ENCODE measurements at places on chromosomes 1 and 21.

DNA sequence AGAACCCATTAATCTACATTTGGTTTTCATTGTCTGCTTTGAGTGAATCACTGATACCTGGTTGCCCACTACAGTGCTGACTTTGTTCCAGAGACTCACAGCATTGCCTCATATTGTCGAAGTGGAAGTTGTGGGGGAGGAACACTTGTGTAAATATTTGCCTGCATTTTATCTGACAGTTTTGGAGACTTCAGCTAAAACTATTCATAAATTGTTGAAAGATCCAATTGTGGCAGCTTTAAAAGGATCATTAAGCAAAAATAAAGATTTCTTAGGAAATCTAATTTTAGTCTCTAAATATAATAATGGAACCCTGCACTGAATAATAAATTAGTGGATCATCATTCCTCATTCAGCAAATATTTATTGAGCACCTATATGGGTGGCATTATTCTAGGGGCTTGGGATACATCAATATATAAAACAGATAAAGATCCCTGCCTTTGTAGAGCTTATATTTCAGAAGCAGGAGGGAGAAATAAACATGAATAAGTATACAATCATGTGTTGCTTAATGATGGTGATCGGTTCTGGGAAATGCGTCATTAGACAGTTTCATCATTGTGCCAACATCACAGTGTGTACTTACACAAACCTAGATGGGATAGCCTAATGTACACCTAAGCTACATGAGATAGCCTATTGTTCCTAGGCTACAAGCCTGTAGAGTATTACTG, 73.5 kb downstream of the OSBPL9 start:
- DNase-seq = no peak

DNA sequence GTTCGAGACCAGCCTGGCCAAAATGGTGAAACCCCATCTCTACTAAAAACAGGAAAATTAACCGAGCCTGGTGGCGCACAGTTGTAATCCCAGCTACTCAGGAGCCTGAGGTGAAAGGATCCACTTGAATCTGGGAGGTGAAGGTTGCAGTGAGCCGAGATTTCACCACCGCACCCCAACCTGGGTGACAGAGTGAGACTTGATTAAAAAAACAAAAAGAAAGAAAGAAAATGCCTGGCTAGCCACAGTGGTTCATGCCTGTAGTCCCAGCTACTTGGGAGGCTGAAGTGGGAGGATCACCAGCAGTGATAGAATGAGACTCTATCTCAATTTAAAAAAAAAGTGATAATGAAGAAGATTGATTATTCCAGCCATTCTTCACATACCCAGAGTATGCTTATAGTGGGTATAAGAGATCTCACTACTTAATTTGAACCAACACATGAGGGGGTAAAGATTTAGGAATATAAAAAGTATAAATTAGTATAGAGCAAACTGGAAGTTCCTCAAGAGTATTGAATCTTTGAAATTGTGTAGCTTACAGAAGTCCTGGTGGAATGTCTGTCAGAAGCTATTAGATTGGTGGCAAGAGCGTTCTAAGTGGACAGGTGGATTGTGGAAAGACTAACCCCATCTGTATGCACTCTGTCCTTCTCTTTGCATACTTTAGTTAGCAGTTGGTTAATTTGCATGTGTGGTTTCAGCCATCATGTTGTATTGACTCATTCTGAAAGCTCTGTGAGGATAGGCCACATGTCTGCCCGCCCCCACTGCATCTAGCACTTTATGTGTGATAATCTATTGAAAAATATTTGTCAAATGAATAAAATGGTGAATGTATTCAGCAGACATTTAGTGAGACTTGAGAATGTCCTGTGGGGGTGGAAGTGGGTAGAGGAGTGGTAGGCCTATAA, 25.0 kb downstream of the RLF start:
- peak; percentile 30 for DNase-seq

GRCh38 chr1:29672416-29673227, 436.3 kb downstream of the PTPRU start:
- DNase-seq = no peak

DNA sequence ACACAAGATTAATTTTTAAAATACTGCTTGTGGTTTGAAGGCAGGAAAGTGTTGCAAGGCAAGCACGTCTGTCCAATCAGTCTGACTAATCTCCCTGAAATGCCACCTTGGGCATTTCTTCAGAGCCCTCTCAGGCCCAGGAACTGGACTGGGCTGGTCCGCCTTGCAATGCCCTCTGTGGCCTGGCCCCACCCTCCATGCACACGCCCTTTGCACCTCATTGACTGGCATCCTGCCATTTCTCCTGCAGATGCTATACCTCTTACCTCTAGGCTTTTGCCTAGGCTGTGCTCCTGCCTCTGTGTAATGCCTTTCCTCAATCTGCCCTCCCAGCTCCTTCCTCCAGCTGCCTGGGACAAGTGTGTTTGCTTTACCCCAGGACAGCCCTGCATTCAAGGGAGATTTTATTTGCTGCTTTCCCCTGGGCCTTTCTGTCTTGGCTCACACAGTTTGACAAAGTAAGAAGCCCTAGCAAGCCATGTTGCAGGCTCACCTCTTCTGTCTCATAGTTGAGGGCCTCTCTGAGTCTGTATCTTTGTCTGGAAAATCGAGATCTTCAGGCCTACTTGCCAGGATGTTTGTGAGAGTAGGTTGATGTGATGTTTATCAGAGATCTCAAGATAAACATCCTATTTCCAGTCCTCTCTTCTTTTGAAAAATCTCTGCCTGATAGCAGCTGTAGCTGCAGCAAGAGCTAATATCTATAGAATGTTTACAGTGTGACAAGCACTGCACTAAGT, 149.2 kb upstream of the JUN start:
- DNase-seq = no peak

GRCh38 chr1:94090761-94091160, 30.2 kb downstream of the ABCA4 start:
- no peak for DNase-seq

DNA sequence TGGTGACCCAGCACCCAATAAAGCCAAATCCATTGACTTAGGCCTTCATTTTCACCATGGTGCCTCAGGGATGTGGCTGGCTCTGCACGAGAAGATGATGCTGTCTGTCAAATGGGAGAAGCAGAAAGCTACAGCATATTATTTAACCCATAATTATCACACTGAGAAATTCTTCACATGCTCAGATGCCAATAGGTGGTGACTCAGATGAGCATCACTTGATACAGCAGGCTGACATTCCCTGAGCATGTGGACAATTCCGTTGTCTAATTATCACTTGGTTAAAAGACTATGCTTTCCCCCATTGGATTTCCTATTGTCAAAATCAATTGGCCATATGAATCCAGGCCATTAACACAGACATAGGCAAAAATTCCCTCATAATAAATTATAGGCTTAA, 44.0 kb upstream of the HSD3B1 start:
- no peak for DNase-seq

GRCh38 chr1:89516055-89516454, 8.6 kb upstream of the LRRC8B start:
- DNase-seq = no peak

DNA sequence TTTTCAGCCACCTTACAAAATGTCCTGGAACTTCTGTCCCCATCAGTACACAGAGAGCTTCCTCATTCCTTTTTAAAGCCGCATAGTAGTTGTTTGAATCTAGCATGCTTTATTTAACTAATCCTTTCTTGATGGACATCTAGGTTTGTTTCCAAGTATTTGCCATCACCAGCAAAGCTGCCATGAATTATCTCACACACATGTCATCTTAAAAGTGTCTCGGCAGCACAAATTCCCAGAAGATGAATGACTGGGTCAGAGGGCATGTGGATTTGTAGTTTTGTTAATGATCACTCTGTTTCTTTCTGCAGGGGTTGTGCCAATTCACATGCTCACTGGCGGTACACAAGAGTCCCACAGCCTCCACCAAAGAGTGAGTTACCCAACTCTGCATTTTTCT, 68.3 kb downstream of the CLIC6 start:
- no peak for DNase-seq

DNA sequence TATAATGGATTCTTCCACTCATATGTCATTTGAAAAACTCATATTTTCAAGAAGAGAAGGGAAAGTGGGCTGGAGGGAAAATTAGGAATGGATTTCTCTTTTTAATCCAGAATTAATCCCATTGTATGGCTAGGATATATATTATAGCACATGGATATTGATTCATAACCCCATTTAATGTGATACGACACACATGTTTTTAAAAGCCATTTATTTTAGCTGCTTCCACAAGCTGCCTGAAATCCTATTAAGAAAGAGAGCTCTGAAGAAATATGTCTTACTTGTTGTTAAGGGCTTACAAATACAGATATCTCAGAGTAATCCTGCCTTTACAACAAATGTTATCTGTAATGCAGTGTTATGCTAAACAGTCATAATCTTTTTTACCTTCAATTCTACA, 598.6 kb downstream of the AMY1C start:
- DNase-seq = no peak

DNA sequence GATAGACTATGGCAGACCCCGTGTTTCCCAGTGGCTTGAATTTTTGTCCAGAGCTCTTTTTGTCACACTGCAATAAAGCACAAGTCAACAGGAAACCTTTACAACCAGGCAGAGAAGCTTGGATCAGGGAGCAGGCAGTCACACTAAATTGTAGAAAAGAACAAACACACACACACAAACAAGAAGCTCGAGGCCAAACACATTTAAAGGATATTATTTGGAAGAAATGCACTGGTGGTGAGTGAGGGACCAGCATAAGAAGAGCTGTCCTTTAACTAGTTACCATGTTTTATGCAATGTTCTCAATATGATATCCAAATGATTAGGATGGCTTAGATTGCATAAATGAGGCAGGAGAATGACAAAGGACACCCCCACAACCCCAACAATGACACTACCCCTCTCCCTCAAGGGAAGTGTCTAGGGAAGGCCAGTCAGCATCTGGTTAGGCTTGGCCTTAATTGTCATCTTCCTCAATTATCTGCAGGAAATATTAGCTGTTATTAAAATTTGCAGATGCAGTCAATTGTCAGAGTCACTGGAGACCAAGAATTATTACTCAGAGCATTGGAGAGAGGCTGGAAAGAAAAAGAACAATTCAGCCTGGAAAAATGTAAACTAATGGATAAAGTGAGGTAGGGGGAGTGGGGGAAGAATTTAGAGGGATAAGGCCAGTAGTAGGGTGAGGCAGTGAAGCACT, 35.3 kb downstream of the DDR2 start:
- no peak for DNase-seq

GRCh38 chr1:49187056-49187455, 410.4 kb upstream of the BEND5 start:
- no peak for DNase-seq

GRCh38 chr1:2526824-2527555, 594 bp upstream of the PANK4 start:
- DNase-seq = no peak

- no peak for DNase-seq
These were observed 128.0 kb downstream of the ACTL8 start for GRCh38 chr1:17883136-17883535.

- DNase-seq = no peak
These were observed 16.0 kb downstream of the ZBTB17 start for GRCh38 chr1:15959827-15960446.

- no peak for DNase-seq
These were observed 13.4 kb downstream of the ITSN1 start for GRCh38 chr21:33655588-33656221.

- no peak for DNase-seq
These were observed 76.2 kb upstream of the KIAA1614 start for GRCh38 chr1:180836449-180836848.

GRCh38 chr1:156581661-156582387, 2.3 kb downstream of the TTC24 start:
- DNase-seq = peak; percentile 33

DNA sequence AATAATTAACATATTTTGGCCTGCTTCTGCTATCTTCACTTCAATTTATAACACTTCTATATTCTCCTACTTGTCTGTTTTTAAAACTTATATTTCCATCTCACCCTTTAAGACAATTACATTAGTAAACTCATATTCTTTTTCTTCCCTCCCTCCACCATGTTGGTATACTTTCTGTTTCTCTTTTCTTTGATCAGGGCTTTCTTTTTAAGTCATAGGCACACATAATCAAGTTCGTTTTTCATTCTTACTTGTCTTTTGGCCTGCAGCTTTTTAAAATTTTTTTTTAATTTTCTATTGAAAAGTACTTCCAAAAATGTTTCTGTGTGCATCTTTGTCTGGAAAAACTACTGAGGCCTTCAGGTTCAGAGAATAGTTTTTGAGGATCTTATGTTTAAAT, 2.3 kb downstream of the PYHIN1 start:
- DNase-seq = peak; percentile 40

DNA sequence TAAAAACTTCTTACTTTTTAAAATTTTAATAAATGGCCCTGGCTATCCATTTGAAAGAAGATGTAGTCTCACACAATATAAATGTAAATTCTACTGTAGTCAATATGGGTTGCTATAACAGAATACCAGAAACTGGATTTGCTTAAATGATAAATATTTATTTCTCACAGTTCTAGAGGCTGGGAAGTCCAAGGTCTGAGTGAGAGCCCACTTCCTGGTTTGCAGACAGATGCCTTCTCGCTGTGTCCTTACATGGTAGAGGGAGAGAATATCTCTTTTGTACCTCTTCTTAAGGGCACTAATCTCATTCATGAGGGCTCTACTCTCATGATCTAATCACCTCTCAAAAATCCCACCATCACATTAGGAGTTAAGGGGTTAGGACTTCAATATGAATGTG, 35.2 kb downstream of the EXO1 start:
- no peak for DNase-seq

GRCh38 chr1:56639211-56639610, 5.9 kb upstream of the PRKAA2 start:
- DNase-seq = no peak

- DNase-seq = no peak
These were observed 126.5 kb downstream of the HHIPL2 start for GRCh38 chr1:222421380-222421779.

- no peak for DNase-seq
These were observed 62.0 kb upstream of the HOOK1 start for GRCh38 chr1:59752556-59753414.

- DNase-seq = no peak
These were observed 53.9 kb downstream of the CYYR1 start for GRCh38 chr21:26519142-26519541.

DNA sequence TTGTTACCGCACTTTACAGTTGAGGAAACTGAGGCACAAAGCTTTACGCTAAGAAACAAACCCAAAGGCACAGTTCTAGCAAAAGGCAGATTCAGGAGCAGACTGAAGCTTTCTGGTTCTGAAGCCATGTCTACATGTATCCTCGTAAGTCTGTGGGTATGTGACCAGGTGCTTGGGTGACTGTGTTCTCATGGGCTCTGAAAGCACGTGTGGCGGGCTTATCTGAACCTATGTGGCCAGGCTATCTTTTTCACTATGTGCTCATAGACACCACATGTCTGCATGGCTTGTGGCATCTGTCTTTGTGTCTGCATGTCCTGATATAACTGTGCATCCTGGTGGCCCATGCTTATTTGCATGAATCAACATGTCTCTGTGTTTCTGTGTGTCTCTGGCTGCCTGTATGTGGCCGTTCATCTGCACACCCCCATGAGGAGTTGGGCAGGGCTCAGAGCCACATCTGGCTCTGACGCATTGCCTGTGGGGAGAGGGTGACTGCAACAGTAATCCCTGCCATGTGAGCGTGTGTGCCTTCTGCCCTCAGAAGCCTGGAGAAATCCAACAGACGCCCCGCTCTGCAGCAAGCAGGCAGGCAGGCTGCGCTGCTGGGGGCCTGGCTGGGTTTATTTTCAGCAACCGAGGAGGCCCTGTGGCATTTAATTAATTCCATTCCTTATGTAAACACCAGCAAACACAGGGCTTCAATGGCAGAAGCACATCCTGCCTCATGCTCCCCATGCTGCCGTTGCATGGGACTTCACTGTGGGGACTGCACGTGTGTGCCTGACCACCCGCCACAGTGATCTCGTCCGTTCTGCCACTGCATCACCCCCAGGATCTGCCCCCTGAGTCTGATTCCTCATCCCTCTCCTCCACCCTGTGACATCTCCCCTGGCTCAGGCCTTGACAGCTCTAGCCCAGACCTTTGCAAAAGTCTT, 115.4 kb downstream of the TRABD2B start:
- no peak for DNase-seq

All from CD4-positive, alpha-beta T cell treated with Interleukin-10 for 1 hour (primary cell).